ENCODE measurements at places on chromosomes 6 and 20. TPM values are rescaled to one million over a fixed set of nuclear protein-coding genes. Genes with fewer than 3 reads are reported as not detected.

The HEY2 gene
- polyA plus RNA-seq = 7.8 TPM

The SERINC3 gene
- polyA plus RNA-seq = 73.7 TPM

The NOTCH4 gene
- 13.2 TPM for polyA plus RNA-seq

GRCh38 chr20:22795433-22795832, 211.1 kb upstream of the FOXA2 start:
- no peak for DNase-seq

DNA sequence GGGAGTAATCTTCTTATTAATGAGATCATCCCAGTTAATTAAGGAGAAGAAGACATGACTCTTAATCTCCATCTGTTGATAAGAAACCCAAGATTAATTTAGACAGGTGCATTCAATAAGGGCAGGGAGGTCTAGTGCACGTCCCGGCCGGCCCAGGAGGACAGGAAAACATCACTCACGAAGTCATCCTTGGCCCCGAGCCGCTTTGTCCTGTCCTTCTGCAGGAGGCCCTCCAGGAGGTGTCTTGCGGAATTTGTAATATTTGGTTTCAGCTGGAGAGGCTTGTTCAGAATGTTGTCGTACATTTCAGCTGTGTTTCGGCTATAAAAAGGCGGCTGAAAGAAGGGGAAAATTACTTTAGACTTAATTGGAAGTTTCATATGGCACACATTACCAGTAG, 118.4 kb upstream of the SLC2A12 start:
- DNase-seq = no peak

The LINC00237 gene
- polyA plus RNA-seq = not detected

DNA sequence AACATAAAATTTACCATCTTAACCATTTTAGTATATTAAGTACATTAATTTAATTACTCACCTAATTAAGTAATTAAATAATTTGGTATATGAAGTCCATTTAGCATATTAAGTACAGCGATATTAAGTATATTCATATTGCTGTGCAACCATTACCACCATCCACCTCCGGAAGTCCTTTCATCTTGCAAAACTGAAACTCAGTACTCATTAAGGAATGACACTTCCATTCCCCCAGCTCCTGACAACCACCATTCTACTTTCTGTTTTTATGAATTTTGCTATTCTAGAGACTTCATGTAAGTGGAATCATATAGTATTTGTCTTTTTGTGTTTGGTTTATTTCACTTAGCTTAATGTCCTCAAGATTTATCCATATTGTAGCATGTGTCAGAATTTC, 61.1 kb upstream of the GTSF1L start:
- no peak for DNase-seq

The SLC17A1 gene
- 21.8 TPM for polyA plus RNA-seq

The MYLK2 gene
- 0.79 TPM for polyA plus RNA-seq

GRCh38 chr6:7615611-7616383, 25.8 kb downstream of the SNRNP48 start:
- peak; percentile 52 for DNase-seq

DNA sequence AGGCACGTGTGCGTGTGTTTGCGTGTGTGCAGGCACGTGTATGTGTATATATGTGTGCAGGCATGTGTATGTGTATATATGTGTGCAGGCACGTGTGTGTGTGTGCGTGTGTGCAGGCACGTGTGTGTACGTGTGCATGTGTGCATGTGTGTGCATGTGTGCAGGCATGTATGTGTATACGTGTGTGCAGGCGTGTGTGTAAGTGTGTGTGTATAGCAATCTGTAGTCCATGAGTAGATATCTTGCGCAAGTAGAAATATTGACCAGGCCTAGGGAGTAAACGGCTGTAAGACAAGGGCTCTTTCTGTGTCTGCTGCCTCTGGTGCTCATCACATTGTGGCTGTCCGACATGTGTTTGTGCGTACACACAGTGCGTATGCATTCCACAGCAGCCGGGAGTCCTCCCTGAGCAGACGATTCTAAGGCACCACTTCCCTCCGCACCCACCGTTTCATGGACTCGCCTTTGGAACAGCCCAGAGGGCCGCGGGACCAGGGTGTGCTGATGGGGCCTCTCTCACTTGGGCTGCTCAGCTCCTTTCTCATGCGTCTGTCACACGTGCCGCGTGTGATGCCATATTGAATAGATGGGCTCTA, 167.6 kb downstream of the ERMARD start:
- DNase-seq = no peak

GRCh38 chr6:7271205-7271534, 41.8 kb downstream of the SSR1 start:
- no peak for DNase-seq
